ENCODE measurements at places on chromosomes 2 and 18.

GRCh38 chr2:172329416-172329773 lies 98.0 kb upstream of the ITGA6 start:
- no peak for DNase-seq

- no peak for DNase-seq
Observed at GRCh38 chr2:28135324-28135723, 244.8 kb downstream of the BABAM2 start.

DNA sequence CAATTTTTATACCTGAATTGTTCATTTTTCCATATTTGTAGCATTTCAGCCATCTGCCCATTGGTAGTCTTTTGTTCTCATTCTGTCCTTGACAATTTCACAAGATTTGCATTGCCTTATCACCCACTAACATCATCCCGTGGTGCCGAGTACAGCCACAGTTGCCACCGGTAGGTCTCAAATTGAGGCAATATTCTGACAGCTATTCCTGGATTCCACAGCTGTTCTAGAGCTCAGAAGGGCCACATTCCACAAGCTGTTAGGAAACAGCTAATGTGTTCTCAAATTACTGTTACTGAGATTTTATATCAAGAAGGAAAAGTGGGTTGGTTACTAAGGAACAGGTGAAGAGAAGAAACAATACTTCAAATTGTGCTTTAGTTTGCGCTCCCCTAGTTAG lies 178.8 kb downstream of the RPRM start:
- DNase-seq: no peak

DNA sequence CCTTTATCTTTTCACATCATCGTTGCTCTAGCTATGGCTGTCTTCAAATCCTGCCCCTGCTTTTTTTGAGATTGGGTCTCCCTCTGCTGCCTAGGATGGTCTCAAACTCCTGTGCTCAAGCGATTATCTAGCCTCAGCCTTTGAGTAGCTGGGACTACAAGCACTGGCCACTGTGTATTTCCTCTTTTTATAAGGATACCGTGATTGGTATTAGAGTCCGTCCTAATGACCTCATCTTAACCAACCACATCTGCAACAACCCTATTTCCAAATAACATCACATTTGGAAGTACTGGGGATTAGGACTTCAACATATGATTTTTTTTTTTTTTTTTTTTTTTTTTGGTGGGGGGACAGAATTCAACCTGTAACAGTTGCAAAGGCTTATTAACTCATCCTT lies 9.1 kb downstream of the RESP18 start:
- DNase-seq: no peak

- no peak for DNase-seq
Observed at GRCh38 chr2:23636426-23636825, 251.4 kb downstream of the KLHL29 start.

GRCh38 chr2:206531996-206532543 lies 88.7 kb downstream of the ADAM23 start:
- DNase-seq: no peak

- DNase-seq: no peak
Observed at GRCh38 chr18:46481048-46481846, 175.8 kb downstream of the LOXHD1 start.

DNA sequence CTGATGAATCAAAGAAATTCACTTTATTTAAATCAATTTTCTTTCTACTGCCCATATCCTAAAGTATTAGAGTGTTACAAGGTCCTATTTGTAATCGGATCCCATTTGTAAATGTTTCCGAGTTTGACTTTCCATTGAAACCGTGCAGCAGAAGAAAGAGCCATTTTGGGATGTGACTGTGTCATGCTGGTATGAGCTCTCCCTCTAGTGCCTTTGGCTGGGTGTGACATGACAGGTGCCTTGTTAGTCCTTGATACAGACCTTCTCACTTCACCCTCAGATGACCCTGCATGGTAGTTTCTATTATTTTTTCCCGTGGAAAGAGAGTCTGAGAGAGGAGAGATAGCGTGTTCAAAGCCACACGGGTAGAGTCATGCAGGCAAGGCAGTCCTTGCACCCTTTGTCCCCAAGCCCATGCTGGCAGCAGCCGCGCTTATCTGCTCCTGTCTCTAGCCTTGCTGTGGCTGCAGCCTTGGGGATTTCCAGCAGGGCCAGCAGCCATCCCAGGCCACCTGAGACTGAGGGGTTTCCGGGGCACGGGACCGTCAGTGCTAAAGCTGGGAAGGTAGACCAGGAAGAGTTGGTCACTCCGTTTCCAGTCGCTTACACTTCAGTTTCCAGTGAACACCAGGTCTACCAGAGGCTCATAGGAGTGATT lies 21.4 kb downstream of the CHMP1B start:
- no peak for DNase-seq

DNA sequence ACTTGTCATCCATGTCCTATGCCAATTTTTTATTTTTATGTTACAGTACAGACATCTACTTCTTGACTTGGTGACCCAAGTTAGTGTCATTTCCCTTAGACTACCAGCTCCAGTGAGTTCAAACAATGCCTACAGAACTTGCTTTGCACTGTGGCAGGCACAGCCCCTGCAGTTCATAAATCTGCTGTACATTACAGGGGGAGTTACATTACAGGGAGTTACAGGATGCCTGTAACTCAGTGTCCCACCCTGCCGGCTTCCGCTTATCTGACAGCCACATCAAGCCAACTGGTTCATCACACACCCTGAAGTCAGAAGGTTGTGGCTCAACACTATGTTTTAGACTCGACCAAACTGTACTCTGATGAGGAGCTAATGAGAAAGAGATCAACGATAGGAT lies 7.8 kb upstream of the NPAS2 start:
- no peak for DNase-seq

GRCh38 chr2:148528356-148529064 lies 116.0 kb upstream of the EPC2 start:
- no peak for DNase-seq

DNA sequence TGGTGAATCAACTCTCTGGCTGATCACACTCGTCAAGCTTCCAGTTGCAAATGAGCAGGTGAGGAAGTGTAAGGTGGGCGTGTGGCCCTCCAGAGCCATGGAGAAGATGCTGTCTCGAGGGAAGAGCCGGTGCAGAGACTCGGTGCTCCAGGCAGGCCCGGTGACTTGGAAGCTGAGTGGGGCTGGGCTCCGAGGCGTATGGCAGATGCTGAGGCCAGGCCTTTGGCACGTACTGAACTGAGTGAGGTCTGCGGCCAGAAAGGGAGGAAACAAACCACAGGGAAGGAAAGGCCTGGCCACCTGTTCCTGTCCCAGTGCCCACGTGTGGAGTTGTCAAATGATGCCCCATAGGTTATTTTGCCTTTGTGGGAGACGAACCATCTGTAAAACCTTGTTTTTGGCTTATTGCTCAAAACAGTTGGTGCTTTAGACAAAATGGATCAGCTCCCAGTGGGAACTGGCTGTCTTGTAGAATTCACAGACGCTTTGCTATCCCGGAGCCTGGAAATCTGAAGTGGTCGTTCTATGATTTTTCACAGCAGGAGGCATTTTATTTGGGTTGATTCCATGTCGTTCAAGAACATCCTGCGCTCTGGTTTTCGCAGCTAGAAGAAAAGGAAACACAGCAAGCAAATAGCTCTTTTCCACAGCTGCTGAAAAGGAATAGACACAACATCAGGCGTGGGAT lies 117.5 kb upstream of the TMEM18 start:
- DNase-seq: no peak

DNA sequence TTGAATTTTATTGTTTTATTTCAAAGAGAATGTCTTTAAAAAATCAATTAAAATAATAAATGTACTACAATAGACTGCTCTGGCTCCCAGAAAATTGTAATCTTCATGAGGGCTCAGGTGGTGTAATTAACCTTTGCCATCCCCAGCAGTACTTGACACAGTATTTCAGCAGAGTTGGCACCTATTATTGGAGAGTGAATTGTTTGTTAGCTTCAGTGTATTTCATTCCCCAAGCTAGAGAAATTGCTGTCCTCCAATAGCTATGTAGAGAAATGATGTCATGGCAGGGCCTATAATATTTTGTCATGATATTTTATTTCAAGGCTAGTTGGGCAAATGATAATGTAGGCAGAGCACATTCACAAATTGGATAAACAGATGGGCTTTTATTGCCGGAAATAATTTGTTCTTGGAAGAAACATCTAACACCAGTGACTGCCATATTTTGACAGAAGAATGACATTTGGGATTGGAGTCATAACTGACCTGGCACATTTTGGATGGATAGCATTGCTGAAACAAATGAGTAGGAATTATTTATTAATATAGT lies 712.0 kb upstream of the NXPH2 start:
- DNase-seq: no peak

- peak; percentile 17 for DNase-seq
Observed at GRCh38 chr2:117763804-117764203, 50.7 kb upstream of the DDX18 start.

DNA sequence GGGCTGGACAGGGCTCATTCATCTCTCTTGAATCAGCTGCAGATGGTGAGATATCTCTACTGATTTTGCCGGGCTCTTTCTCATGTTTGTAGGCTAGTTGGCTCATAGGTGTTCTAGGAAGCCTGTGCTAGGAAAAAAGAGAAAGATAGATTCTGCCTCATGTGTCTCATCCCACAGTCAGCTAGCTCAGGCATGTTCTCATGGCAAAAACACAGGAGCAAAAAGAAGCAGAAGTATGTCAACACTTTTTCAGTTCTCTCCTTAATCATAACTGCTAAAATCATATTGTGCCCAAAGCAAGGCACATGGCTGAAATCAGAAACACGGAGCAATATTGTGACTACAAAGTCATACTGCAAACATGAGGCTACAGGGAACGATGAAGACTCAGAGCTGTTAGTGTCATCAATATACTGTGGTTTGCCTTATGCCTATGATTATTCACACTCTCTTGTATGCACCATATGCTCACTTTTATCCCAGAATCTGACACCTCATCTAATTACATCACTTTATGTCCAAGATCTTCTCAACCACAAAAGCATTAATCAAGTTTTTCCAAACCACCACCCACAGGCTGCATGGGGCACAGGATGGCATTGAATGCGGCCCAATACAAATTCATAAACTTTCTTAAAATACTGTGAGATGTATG lies 571.9 kb upstream of the CNTNAP5 start:
- DNase-seq: no peak

GRCh38 chr2:37349231-37349860 lies 4.9 kb downstream of the QPCT start:
- DNase-seq: no peak

GRCh38 chr2:143575340-143575739 lies 446.1 kb downstream of the ARHGAP15 start:
- DNase-seq: no peak

Data from hypothalamus (tissue), 51 donors.